MV-4-11 (cell line): ENCODE measurements at places on chromosomes 4 and X.

- no peak for DNase-seq
Observed at GRCh38 chrX:38649221-38649620, 87.9 kb downstream of the TSPAN7 start.

DNA sequence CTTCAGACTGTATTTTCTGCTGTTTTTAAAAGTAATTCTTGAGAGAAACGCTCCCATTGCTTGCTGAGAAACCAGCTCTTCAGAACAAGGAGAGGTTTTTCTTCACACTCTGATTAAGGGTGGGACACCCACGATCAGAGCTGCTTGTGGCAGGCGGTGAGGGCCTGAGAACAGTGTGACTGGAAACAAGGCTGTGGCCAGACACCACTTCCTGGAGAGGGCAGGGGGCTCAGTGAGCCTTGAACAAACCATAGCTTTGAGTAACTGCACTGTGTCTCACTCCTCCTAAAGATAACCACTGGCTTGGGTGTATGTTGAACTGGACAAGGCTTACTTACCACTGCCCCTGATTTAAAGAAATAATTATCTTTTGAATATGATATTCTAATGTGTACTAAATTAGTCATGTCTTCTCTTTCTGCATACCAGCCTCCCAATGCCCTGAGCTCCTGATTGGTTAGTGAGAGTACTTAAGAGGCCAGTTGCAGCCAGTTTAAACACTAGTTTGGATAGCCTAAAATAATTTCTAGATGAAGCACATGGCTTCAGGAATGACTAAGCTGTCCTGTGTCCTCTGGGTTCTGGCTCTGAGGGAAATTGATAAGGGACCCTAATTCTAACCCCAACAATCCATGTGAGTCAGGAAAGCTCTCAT is 3.7 kb upstream of the GPR82 start:
- peak; percentile 15 for DNase-seq

- DNase-seq = peak; percentile 12
Observed at GRCh38 chr4:176492646-176493302, 173.0 kb downstream of the SPCS3 start.

- no peak for DNase-seq
Observed at GRCh38 chrX:39950018-39950688, 147.6 kb downstream of the BCOR start.

GRCh38 chrX:20265726-20266681 is 705 bp downstream of the RPS6KA3 start:
- peak; percentile 16 for DNase-seq

GRCh38 chrX:13646154-13646549 is 6.8 kb upstream of the TCEANC start:
- peak; percentile 15 for DNase-seq

DNA sequence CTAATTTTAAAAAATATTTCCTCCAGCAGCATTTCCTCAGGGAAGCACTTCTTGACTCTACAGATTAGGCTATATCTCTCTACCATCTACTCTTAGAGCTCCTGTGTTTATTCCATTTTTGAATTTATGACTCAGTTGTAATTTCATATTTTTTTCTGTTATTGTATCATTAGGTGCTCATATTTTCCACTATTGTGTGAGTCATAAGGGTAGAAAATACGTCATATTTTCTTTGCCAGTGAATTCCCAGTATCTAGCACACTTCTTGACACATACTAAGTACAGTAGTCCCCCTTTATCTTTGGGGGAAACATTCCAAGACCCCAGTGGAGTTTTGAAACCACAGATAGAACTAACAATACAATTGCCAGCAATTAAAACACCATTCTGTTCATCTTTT is 431.2 kb downstream of the GASK1B start:
- no peak for DNase-seq

DNA sequence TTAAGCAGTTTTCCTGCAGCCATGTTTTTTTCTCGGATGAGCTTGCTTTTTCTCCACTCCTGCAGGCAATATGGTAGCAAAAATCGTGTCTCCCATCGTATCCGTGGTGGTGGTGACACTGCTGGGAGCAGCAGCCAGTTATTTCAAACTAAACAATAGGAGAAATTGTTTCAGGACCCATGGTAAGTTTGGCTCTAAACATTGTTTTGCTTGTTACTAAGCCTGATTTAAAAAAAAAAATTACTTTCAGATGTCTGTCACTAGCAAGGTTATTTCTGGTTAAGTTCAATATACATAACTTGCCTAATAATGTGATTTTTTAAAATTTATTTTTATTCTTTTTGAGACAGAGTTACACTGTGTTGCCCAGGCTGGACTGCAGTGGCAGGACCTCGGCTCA is 17.5 kb upstream of the GYG2 start:
- DNase-seq = no peak

GRCh38 chrX:9184211-9184610 is 150.3 kb upstream of the FAM9B start:
- no peak for DNase-seq

DNA sequence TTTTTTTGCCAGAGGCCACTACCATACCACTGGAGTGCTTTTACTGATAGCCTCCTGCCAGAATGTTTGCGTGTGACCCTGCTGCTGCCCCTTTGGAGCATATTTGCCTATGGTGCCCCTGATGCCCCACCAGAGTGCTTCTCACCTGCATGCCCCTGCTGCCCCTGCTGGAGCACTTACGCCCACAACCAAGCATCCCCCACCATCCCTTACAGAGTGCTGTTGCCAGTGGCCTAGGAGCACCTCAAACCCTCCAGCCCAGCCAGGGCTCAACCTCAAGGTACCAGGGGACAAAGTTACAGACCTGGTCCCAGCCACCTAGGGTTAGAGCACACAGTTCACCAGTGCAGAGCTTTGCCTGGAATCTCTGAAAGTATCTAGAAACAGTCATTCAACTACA is 207.2 kb downstream of the CFAP299 start:
- DNase-seq = no peak

GRCh38 chrX:119690921-119691716 is 1.8 kb downstream of the SEPTIN6 start:
- DNase-seq = peak; percentile 54

GRCh38 chr4:176436293-176436973 is 116.7 kb downstream of the SPCS3 start:
- no peak for DNase-seq
